ENCODE measurements at places on chromosomes 11 and 22.

GRCh38 chr22:33051960-33052839, 6.0 kb downstream of the SYN3 start:
- no peak for DNase-seq

DNA sequence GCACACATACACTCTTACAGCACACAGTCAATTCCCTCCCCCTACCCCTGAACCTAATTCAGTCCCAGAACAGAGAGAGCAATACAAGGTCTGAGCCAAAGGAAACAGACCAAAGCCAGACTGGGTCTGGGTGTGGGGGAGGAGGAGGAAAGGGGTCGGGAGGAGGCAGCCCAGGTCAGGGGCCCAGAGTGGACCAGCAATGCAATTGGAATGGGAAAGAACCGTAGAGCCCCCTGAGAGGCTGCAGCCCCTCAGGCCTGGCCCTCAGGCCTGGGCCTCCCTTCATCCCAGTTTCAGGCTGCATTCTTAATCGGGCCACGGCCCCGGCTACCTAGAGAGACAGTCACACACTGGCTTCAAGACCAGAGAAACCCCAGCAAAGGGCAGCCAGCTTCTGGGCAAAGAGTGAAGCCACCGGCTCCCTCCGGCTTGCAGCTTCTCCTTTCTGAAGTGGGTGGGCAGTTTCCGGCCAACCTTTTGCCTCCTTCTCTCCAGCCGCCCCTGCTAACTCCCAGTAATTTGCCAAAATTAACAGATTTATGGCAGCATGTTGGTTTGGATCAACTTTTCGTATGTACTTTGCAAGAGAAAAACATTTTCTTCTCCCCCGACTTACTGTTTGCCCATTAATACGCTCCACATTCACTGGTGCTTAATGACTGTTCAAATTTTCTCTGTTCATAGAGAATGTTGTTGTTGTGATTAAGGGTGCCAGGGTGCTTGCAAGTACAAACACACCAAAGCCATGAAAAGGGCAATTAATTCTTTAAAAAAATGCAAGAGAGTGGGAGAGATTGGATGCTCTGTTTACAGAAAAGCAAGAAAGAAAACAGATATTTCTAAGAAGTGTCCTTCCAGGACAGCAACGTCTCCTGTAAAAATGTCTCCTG, 488.3 kb downstream of the MN1 start:
- no peak for DNase-seq

GRCh38 chr11:614623-615503, 887 bp downstream of the IRF7 start:
- no peak for DNase-seq

- DNase-seq: no peak
These were observed 14.2 kb upstream of the CABP7 start for GRCh38 chr22:29705651-29706050.

Data from NCI-H345 (cell line).